ENCODE measurements at places on chromosomes 7 and 10.

DNA sequence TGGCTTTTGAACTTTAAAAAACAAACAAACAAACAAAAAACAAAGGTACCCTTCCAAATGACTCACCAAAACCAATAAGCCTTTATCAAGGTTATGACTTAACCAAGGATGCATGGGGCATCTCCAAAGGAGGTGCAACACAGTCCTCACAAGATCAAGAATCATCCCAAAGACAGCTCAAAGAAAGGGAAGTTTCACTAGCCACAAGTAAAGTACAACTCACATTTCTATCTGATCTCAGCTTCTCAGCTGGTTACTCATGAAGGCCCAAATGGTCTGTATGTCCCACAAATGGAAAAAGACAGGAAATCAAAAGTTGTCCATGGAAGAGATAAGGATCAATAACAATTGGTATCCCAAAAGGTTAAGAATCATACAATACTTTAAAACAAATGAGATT lies 6.0 kb upstream of the MKLN1 start:
- DNase-seq: no peak

DNA sequence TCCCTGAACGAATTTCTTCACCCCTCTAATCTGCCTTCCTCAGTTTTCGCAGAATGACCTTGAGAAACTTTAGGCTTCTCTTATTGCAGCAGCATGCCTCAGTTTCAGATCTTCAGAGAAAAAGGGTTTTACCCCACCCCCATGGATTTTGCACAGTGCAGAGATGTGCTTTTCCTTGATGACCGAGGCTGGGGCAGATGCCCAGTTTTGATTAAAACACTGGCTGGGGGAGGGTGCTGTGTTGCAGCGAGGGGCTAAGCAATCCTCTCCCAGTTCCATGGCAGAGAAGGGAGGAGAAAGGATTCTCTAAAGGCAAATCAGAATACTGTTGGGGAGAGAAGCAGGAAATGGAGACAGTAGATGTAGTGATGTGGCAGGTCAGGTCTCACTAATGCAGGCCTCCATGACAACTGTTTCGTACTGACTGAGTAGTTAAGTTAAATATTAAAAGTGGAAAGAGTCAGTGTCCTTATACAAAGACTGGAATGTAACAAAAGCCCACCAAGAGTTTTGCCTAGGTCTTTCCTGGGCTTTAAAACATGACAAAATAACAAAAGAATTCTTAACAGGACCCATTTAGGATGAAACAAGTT lies 50.8 kb upstream of the PDZD8 start:
- no peak for DNase-seq

DNA sequence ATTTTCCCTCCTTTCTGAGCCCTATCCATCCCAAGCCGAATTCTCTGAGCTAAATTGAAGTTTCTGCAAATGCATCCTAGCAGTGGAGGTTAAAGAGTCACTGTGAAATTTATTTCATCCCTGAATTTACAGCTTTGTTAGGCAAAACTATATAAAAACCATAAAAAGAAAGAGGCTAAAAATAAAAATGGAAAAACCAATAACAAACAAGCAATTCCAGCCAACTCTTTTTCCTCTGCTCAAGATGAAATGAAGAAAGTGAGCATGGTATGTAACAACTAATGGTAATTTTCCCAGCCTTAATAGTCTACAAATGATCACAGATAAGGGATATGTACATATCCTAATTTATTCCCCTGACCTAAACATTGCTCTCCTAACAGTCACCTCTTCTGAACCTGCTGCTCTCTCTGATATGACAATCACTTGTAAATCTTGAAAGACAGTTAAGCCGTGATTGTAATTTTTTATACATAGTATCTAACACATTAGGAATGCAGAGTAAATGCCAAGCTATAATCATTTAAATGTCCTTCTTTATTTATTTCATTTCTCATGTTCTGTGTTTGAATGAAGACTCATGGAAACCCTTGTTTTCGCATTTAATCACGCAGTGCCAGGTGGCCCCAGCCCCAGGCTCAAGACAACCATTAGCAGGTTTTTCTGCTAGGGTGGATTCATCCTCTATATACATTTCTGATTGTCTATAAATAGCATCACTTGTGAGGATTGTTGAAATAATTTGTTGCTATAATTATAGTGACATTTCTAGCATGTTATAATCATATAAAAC lies 48.6 kb upstream of the NRP1 start:
- no peak for DNase-seq

- DNase-seq: no peak
Observed at GRCh38 chr7:28779954-28780353, 178.2 kb downstream of the TRIL start.

GRCh38 chr7:119890631-119891030 lies 382.3 kb upstream of the KCND2 start:
- no peak for DNase-seq

DNA sequence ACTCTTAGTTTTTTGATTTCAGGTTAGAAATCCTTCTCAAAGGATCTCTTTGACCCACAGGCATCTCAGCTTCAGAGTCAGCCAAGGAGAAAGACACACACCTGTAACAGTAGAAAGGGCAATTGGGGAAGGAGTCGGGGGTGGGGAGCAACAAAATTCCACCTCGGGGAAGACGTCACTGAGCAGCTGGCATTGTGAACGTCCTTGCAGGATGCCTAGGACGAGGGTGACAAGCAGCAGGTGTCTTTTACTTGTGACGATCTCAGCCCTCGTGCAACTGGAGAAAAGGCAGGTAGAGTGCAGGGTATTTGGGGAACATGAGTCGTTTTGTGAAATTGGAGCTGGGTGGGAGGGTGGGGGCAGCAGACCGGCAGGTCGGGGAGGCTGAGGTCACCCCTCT lies 627.0 kb downstream of the ACTR3B start:
- peak; percentile 6 for DNase-seq

GRCh38 chr7:17829001-17829400 lies 111.3 kb downstream of the SNX13 start:
- DNase-seq: no peak

DNA sequence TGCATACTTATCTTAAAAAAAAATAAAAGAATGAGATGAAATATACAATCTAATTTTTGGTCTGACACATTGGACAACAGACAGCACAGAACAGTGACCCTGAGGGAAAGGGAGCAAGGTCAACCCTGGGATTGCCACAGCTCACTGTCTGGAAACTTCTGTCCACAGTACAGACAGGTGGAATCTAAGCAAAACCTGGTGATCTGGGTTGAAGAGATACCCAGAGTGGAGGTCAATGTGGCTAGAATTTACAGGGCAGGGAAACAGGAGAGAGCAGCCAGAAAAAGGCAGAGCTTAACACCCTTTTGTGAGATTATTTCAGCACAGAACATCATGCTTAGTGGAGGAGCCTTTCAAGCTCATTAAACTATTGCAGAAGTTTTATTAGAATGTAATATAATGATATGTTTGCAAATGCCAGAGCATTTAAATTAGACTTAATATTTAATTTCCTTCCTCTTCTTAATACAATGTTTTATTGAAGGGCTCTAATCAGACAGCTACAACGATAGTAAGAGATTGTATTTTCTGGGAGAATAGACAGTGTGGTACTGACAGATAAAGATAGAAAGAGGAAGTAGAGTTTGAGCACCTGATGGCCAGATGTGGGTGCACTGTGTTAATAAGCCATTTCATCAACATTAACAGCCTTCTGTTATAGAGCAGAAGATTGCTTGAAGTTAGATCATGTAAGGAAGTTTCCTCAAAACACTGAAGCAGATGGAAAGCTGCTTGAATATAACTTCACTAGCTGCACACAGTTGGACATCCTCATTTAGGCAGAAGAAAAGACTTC lies 309.4 kb downstream of the HGF start:
- DNase-seq: no peak

GRCh38 chr7:148318838-148319237 lies 271.7 kb upstream of the C7orf33 start:
- no peak for DNase-seq

- no peak for DNase-seq
Observed at GRCh38 chr10:15751046-15751445, 31.3 kb upstream of the ITGA8 start.

GRCh38 chr7:138584696-138585095 lies 116.5 kb downstream of the SVOPL start:
- DNase-seq: no peak

- no peak for DNase-seq
Observed at GRCh38 chr10:17001961-17002749, 127.5 kb downstream of the CUBN start.

DNA sequence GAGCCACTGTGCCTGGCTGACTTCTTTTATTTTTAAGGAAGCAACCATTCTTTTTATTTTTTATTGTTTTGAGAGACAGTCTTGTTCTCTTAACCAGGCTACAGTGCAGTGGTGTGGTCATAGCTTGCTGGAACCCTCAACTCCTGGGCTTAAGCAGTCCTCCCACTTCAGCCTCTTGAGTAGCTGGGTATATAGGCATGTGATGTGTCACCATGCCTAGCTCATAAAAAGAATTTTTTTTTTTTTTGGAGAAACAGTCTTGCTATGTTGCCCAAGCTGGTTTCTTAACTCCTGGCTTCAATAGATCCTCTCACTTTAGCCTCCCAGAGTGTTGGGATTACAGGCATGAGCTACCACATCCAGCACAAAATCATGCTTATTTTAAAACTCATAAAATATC lies 5.8 kb downstream of the MCU start:
- DNase-seq: no peak

- no peak for DNase-seq
Observed at GRCh38 chr7:112444505-112444904, 5.8 kb upstream of the IFRD1 start.

DNA sequence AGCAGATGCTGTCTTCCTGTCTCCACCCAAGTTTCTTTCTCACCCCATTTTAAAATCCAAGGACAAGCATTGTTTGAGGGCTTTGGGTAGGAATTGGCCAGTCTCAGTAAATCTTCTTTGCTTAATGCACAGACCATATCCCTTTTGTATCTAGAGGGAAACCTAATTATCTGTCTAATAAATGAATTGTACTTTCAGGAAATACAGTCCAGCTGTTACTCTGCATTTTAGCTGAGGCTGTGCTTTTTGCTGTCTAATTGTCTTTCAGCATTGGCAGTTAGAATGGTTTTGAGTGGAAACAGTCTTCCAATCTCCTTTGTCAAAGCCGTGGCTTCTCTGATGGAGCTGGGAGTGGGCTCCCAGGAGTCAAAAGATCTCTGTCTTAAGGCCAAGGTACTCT lies 388.2 kb downstream of the SORCS3 start:
- DNase-seq: no peak

- DNase-seq: no peak
Observed at GRCh38 chr10:62467527-62467926, 93.4 kb downstream of the ZNF365 start.

- no peak for DNase-seq
Observed at GRCh38 chr7:77959080-77959479, 160.5 kb downstream of the PHTF2 start.

DNA sequence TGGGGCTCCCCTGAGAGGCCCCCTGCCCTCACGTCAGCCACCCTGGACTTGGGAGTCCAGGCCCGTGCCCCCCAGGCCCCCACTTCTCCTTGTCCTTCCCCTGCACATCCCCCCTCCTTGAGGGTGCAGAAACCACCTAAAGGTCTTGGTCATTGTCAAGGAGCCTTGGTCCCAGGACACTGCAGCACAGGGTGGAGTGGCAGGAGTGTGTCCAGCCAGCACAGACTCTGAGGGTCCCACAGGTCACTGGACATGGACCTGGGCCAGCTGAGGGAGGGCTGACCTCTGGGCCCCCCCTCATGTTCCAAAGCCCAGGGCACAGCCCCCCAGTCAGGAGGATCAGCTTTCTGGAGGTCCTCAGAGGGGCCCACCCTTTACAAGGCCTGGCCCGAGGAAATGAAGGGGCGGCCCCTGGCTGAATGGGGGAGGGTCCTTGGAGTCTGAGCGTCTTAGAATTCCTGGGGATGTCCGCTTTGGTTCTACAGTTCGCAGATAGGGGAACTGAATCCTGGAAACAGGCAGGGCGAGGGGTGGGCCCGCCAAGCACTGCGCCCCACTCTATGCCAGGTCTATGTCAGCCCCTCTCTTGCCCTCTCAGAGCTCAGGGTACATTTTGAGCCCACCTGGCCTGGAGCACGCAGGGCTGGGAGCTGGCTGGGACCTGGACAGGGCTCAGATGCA lies 54.0 kb downstream of the PWWP2B start:
- no peak for DNase-seq

GRCh38 chr7:80313716-80314115 lies 179.1 kb downstream of the GNAI1 start:
- DNase-seq: no peak

DNA sequence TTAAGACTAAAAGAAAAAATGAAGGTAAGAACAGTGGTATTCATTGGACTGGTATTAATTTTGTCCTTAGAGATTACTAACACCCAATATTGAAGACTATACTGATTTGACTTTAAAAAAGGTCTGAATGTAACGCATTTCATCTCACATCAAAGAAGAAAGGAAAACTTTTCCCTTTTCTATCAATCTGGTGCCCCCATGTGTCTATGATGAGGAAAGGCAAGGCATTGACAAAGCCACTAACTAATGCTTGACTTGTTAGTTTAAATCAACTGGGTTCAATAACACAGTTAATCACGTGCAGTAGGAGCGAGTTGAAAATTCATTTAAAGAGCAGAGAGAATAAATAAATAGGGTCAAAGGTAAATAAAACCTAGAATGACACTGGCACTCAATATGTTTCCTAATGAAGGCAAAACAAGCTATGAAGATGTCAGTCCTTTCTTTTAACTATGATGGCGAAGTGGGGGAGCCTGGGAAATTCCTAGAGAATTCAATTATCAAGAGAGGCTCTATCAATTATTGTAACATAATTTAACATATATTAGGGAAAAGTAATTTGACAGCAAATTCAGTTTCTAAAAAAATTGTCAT lies 180.9 kb downstream of the ANK3 start:
- DNase-seq: no peak

GRCh38 chr7:110507832-110508231 lies 583.1 kb upstream of the LRRN3 start:
- DNase-seq: no peak

DNA sequence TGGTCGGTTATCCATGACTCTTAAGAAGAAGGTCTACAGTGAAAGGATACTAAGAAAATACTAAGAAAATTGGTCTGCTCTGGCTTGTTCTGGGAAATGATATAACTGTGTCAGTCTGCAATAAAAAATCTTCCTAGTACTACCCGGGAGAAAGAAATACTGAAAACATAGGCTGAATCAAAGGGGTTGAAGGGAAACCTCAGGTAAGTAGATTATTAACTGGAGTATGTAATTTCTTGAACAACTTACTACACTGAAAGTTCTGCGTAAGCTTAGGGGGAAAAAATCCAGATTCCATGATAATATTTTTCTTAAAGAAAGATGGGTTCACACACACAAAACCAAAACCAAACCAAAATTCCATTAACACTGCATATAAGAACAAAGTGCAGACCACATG lies 143.3 kb downstream of the KMT2E start:
- DNase-seq: no peak

Measured in ecto neural progenitor cell (in vitro differentiated cells).